ENCODE measurements at places on chromosomes 7 and 10.
A peak's percentile ranks its signal among the peaks of the same experiment; 100 is the strongest.

- no peak for DNase-seq
Observed at GRCh38 chr7:92296880-92297445, 51.2 kb downstream of the ANKIB1 start.

DNA sequence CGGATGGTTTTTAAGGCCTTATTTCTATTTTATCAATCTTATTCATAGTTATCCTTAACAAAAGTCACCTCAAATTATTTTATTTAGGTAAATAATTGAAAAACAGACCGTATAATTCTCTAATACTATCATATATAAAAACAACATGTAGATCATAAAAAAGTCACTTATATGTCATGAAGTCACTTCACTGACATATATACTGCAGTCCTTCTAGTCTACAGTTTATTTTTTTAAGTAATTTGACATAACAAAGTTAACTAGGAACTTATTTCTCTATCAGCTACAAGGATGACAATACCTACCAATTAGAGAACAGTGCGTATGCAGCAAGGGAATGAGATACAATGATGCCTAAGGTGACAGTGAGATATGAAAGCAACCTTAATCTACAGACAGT, 26.2 kb downstream of the JMJD1C start:
- DNase-seq, result no peak

- no peak for DNase-seq
Observed at GRCh38 chr7:139854803-139855497, 25.9 kb downstream of the TBXAS1 start.

DNA sequence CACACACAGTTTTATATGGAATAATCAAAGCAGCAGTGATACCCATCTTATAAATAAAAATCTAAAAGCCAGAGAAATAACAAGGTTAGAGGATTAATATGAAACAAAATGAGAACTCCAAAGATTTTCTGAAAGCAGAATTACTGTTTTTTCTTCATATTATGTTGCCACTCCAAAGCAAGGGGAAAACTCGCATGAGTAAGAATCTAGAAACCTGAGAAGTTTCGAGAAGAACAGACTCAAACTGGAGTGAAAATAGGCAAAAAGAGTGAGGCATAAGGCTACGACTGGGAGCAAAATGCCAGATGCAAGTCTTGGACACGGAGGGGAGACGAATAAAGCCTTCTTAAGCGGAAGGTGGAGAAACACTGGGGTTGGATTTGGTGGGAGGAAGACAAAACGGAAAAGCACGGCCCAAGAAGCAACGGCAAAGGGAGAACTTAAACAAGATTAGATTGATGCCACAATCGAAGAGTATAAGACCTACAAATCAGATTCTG, 923 bp downstream of the TNPO3 start:
- DNase-seq, result no peak

- DNase-seq, result no peak
Observed at GRCh38 chr7:111085356-111085755, 5.6 kb upstream of the LRRN3 start.

- no peak for DNase-seq
Observed at GRCh38 chr7:66859794-66860645, 61.0 kb upstream of the TMEM248 start.

DNA sequence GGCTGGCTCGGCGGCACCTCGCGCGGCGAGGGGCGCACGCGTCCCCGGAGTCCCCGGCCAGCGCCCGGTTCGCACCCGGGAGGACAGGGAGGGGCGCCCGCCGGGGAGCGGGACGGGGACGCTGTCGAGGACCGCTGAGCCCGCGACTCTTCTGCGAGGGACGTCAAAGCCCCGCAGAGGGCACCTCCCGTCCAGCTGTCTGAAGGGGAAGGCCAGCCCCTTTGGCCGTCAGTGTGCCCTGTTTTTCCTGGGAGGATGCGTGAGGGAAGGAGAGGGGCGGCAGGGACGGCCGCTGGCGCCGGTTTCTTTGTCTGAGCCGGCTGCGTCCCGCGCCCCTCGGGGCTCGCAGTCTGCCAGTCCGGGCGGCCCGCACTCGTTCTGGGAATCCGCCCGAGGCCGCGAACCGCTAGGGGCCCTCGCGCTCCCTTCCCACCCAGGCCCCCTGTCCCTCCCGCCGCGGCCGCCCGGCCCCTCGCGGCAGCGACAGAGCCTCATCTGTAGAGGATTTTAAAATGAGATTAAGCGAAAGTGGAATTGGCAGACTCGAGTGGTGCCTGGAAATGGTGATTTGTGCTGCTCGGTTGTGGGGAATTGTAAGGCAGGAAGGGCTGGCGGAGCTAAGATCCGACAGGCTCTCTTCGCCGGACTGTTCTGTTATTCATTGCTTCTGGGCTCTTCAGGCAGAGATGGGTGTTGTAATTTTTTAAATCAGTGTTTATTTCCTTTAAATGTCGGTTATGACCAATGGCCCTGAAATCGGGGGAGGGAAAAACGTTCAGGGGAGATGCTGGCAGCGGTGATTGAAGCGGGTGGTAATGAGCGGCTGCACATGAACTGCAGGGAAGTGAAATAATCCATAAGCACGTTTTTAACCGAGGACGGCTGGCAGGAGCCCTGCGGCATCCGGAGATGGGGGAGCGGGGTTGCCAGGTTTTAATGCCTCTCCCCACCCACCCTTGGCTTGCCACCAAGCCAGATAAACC, 618 bp upstream of the RELN start:
- DNase-seq, result no peak

GRCh38 chr7:1054861-1055450, 10.6 kb downstream of the GPR146 start:
- peak; percentile 84 for DNase-seq

DNA sequence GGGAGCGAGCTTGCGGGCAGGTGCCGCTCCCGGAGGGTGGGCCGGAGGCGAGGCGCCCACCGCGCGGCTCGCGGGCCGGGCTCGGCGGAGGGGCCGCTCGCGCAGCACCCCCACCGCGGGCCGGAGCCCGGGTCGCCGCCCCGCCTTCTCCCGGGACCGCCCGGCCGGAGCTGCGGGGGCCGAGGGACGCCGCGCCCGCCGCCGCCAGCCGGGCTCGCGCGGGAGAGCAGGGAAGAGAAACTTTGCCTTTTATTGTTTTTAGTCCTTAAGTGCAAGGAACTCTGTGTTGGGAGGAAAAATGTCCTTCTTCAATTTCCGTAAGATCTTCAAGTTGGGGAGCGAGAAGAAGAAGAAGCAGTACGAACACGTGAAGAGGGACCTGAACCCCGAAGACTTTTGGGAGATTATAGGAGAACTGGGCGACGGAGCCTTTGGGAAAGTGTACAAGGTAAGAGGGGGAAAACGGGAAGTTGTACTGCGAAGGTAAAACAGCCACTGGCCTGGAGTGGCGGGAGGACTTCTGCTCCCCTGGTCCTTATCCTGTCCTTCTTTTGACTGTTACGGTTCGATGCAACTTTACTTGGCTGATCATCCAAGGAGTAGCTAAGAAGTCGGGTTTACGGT, 620 bp downstream of the SLK start:
- DNase-seq, result no peak

DNA sequence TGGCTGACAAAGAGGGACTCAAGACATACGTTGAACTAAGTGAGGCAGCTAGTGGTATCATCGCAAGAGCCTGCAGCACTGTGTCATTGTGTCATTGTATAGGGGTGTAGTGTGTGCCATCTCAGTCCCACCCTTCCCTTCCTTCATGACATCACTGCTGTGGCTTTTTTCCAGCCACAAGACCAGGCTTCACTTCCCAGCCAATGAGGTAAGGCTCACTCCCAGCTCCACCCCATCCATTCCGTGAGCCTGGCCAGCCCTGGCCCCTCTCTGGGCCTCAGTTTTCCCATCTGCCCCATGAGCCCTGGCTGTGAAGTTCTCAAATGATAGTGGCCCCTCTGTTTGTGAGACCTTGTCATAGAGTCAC, 134.3 kb upstream of the ZMIZ1 start:
- no peak for DNase-seq

DNA sequence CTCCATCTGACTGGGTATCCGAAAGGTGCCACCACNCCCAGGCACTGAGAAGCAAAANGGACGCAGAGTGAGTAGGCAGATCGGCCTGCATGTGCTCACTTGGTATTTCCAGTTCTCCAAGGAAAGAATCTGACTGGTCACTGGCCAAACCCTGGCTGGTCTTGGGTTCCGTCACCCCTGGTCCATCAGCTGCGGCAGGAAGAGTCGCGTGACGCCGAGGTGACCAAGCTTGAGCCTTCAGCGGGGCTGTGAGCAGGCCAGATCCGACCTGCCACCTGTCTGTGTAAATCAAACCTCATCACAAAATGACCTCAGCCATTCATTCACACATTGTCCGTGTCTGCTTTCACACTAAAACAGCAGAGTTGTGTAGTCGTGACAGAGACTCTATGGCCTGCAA, 28.8 kb upstream of the CHST15 start:
- DNase-seq, result no peak

Data from NCI-H2107 (cell line).